Stimulated activated CD4-positive, alpha-beta T cell treated with anti-CD3 and anti-CD28 coated beads, Interleukin-4, amount 100 ng/mL, for 4 hours (primary cell): ENCODE measurements at places on chromosomes 3 and 15.

DNA sequence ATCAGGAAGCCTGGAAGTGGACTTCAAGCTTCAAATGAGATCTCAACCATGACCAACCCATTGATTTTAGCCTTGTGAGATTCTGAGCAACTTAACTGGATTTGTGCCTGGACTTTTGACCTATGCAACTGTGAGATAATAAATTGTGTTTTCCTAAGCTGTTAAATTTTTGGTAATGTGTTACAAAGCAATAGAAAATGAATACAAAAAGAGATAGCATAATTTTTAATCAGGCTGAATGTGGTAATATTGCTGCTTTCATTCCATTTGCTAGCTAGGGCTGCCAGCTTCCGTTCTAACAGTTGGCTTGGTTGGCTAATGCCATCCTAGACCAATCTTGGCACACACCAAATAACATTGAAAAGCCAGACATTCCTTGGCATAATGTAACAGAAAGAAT, 12.2 kb downstream of the PROS1 start:
- no peak for DNase-seq

- DNase-seq, result no peak
These were observed 129.5 kb downstream of the THRB start for GRCh38 chr3:24365168-24365567.

DNA sequence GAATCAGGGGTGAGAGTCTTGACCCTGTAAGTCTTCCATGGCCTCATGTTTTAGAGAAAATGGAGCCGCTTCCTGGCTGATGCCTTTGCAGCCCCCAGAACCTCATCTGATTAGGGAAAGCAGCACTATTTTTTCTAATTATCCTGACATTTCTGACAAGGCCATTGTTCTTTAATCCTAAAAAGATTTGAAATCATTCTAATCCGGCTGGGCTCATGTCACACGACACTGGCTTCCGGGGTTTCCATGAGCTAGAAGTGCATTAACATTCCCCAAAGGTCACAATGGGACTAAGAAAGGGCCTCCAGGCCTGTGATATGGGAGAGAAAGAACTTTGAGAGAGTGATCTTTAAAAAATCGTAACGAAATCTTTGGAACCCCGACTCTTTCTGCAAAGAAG, 33.1 kb downstream of the RBP2 start:
- no peak for DNase-seq

- DNase-seq, result no peak
These were observed 104.9 kb upstream of the SPATA12 start for GRCh38 chr3:56955492-56956111.

- no peak for DNase-seq
These were observed 282.5 kb upstream of the ICE2 start for GRCh38 chr15:60761505-60761845.
